ENCODE measurements at places on chromosomes 2 and 18.

GRCh38 chr2:229725716-229726574, 11.6 kb upstream of the DNER start:
- no peak for DNase-seq

GRCh38 chr2:217497843-217498377, 504.9 kb downstream of the TNS1 start:
- DNase-seq: no peak

DNA sequence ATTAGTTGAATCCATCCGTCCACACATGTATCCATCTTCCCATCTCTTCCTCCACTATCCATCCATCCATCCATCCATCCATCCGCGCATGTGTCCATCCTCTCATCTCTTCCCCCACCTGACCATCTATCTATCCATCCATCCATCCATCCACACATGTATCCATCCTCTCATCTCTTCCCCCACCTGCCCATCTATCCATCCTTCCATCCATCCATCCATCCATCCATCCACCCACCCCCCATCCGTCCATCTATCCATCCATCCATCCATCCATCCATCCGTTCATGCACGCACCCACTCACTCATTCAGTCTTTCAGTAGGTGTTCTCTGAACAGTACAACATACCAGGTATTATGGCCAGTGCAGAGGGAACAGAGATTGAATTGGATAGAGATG, 18.9 kb upstream of the GREB1 start:
- no peak for DNase-seq

DNA sequence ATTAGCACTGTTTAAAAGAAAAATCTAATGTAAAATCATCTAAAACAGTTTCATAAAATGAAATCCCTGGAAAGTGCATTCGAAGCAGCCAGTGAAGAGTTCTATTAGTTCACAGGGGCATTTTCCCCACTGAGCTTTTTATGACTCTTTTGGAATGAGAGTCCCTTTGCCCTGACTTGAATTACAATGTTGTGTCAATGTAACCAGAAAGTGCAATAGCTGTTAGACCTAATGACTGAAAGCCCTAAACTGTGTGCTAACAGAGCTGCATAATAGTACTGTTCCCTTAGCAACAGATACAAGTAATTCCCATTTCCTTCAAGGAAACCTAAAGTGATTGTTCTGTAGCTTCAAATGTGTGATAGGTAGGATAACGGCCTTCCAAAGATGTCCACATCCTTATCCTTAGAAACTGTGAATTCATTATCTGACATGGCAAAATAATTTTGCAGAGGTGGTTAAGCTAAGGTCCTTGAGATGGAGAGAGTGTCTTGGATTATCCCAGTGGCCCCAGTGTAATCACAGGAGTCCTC, 134.4 kb downstream of the L3MBTL4 start:
- DNase-seq: no peak

GRCh38 chr18:75898651-75899050, 471.1 kb upstream of the SMIM21 start:
- DNase-seq: no peak

DNA sequence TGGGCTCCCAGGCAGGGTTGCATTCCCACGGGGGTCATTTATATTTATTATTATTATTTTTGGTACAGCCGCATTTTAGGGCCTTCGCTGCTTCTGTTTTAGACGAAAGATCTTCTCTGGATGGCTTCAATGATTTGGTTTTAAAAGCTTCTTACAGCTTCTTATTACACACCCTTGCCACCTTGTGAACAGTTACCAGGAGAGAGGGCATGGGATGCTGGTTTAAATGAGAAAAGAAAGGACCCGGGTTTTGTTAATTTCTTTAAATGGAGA, 1.7 kb downstream of the SH3RF3 start:
- no peak for DNase-seq

- DNase-seq: no peak
Observed at GRCh38 chr2:105296017-105296611, 33.4 kb downstream of the TGFBRAP1 start.

DNA sequence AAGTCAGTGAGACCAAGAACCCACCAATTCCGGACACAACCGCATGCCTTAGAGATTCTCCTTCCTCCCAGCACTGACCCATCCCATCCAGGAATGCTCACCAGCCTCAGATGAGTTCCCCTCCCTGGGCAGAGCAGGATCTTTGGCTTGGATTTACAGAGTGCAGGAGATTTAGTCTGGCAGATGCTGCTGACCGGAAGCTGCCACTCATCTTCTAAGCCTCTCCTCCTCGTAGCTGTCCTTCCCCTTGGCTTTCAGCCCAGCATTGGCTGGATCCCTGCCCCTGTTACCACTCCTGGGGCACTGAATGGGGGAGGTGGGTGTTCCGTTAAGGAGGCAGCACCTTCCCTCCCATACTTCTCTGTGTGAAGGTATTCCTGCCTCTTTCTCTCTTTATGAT, 53.2 kb downstream of the VWA3B start:
- DNase-seq: no peak

DNA sequence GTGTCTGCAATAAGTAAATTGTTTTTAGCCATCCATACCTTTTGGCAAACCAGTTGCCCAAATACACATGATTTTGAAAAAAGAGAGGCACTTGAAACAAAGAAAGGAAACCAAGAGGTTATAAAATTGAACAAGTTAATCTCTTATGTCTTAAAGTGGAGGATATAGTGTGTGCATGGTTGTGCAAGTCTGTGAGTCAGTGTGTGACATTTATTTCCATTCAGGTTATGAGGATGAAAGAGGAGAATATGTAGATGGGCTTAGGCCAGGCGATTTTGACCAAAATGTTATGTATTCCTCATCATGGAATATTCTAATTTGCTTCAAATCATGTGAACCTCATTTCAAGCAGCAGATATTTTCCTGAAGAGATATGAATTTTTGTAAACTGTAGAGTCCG, 123.3 kb downstream of the SETBP1 start:
- no peak for DNase-seq

- DNase-seq: no peak
Observed at GRCh38 chr18:70422391-70422965, 133.6 kb downstream of the SOCS6 start.

- DNase-seq: no peak
Observed at GRCh38 chr2:145287736-145288135, 767.8 kb upstream of the ZEB2 start.

- DNase-seq: peak; percentile 18
Observed at GRCh38 chr2:1512321-1513289, 99.3 kb downstream of the TPO start.

DNA sequence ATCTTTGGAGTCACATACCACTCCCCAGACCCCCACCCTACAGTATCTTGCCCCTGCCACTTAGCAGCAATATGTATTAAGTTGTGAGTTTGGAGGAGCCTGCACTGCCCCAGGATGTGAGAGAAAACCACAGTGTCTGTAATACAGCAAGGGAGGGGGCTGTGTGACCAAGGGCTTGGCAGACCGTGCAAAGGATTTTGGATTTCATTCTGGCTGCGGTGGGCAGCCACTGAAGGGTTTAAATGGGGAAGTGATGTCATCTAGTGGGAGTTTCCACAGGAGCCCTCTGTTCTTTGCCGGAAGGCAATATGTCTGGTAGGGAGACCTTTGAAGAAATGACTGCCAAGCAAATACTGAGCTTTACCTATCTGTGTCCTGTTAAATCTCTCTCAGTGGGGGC, 202.4 kb downstream of the FHOD3 start:
- no peak for DNase-seq

GRCh38 chr2:207502577-207503198, 27.1 kb upstream of the CREB1 start:
- DNase-seq: no peak

All from activated naive CD4-positive, alpha-beta T cell treated with anti-CD3 and anti-CD28 coated beads, Interleukin-2, amount 10 ng/mL, durations not matched to agents 7 days and 5 days (primary cell).